ENCODE measurements at places on chromosomes 1 and 21.

DNA sequence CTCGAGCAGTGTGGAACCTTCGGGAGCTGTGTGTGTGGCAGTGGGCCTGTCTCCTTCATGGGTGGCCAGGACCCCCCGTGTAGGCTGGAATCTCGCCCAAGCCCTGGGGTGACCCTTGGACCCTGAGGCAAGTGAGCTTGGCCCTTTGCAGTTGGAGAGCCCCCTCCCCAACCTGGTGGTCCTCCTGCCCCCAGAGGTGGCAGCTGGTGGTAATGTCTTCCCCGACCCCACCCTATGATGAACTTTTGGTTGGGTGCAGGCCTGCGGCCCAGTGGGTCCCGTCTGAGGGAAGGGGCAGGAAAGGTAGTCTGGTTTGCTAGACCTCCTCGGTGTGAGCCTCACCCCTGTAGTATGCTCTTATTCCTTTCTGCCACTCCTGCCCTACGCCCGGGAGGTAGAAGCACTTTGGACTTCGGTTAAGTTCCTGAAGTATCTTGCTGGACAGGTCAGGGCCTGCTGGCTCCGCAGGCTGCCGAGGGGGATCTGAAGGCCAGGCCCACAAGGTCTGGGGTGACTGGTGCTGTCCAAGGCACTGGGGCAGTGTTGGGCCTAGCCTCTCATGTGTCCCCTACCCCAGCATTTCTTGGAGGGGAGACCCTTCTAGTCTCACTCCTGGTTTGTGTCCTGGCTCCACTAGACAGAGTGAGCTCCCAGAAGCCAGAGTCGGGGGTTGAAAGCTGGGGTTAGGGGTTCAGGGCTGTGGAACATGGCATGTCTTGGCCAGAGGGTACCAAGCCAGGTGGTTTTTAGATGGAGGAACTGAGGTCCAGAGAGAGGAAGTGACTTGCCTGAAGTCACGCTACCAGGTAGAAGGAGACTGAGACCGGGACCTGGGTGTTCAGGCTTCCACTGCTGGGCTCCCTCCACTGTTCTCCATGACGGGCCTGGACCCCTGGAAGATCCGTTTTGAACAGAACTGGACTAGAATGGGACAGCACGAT, 1.8 kb downstream of the ZNF362 start:
- DNase-seq, result no peak

- no peak for DNase-seq
Observed at GRCh38 chr1:246629976-246630375, 63.7 kb downstream of the CNST start.

GRCh38 chr1:231814521-231814920, 187.9 kb downstream of the DISC1 start:
- DNase-seq, result no peak

- no peak for DNase-seq
Observed at GRCh38 chr1:55604179-55604578, 389.0 kb upstream of the USP24 start.

GRCh38 chr1:228542981-228543380, 55.8 kb downstream of the RNF187 start:
- no peak for DNase-seq

- DNase-seq, result no peak
Observed at GRCh38 chr1:225544263-225544662, 108.7 kb downstream of the ENAH start.

Data from activated CD4-positive, alpha-beta T cell treated with anti-CD3 and anti-CD28 coated beads for 1 hour (primary cell).